Gastroesophageal sphincter (tissue), 4 donors: ENCODE measurements at places on chromosomes 1 and 21.

DNA sequence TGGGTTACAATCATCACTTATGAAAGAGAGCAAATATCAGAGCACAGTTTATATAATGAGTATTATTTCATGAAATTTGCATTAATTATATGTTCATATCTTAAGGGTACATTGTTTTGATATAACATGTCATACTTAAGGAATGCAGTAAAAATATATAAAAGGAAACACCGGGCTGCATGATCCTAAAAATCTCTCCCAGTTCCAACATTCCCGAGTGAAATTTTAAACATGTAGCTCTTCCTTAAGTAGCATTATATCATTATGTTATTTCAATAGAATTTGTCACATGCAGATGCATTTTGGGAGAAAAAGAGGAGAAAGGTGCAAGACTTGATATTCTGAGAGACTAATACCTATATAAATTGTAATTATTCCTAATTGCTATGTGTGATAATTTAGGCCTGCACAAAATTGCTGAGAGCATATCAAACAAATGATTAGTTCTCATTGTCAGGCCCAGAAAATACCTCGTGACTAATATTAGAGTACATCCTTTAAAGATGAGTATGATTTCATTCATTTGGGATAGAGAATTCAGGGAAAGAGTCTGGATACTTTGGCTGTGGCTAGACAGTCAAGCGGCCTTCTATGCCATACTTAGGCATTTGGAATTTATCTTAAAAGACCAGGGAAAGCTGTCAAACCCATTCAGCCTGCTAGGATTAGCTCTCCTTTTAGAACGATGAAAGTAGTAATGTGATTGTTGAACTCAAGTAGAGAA, 86.8 kb downstream of the ADGRL2 start:
- no peak for ATAC-seq

GRCh38 chr1:217137210-217137881, 414.1 kb upstream of the ESRRG start:
- ATAC-seq, result no peak

GRCh38 chr1:230084408-230085177, 17.6 kb downstream of the GALNT2 start:
- ATAC-seq, result peak; percentile 72

GRCh38 chr1:220828950-220829586, 42.4 kb downstream of the MTARC1 start:
- peak; percentile 20 for ATAC-seq

GRCh38 chr1:62175568-62176179, 19.0 kb upstream of the L1TD1 start:
- ATAC-seq, result no peak

DNA sequence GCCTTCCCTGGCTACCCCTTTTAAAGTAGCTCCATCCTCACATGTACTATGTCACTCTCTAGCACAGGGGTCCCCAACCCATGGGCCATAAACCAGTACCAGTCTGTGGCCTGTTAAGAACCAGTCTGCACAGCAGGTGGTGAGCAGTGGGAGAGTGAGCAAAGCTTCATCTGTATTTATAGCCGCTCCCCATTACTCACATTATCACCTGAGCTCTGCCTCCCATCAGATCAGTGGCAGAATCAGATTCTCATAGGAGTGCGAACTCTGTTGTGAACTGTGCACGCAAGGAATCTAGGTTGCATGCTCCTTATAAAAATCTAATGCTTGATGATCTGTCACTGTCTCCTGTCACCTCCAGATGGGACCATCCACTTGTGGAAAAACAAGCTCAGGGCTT, 116.6 kb upstream of the FOXD3 start:
- no peak for ATAC-seq

DNA sequence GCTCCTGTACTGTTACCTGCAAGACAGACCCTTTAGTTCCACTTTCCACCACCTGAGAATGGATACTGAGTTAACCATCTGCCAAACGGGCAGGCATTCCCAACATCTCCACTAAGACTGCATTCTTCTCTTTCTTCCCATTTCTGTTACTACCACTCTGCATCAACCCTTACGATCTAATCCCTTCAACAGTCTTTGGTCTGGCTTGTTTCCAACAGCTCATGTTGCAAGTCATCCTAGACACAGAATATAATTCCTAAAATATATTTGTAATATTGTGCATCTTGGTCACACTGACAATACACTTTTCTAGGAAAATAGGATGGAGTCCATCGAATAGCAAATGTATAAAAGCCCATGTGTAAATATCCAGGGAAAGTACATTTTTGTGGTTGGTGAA, 166.7 kb downstream of the SIPA1L2 start:
- no peak for ATAC-seq

GRCh38 chr1:11948822-11949458, 14.4 kb downstream of the PLOD1 start:
- ATAC-seq, result no peak

DNA sequence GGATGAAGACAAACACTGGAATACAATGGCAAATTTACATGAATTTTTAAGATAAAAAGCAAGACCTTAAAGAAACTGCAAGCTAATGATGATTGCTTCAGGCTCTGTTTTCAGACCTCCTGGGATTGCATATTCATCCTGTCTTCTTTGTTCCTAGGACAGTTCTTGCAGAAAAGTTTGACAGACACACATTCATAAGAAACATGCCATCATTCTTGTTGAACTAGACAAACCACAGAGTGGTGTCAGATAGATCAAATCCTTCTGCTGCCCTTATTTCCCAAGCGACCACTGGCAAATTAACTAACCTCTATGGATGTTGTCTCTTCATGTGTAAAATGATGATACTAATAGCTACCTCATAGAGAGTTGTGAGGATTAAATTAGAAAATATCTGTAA, 181.3 kb downstream of the KCTD3 start:
- ATAC-seq, result no peak

GRCh38 chr1:159861218-159861617, 1.2 kb downstream of the VSIG8 start:
- ATAC-seq, result no peak

DNA sequence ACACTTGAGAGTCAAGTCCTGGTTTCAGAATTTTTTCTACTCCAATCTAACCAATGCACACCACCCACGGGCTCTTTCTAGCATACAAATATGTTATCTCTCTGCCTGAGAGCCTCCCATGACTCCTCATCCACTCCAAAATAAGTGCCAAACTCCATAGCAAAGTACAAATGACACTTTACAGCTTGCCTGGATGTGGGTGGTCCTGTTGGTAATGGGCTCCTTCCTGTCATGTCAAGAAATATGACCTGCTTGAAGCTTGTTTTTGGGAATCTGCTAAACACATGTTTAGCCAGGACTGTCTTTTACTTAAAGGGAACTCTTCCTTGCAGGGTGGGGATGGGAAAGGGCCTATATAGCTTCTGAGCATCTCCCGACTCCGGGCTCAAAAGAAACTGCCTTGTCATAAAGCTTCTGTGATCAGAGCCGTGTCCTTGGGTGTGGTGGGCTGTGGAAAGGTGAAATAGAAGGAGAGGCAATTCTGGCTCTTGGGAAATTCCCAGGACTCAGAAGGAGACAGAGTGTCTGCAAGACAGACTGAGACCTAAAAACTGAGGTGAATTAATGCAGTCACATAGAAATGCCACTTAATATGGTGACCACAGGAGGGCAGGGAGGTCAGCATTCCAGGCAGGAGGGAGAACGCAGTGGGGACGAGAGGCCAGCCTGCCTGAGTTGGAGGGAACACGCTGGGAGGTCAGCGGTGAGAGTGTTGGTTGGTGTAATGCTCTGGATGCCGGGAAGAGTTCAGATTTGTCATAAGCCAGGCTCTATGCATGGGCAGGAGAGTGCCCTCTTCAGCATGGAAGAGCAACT, 6.1 kb upstream of the IGFN1 start:
- peak; percentile 79 for ATAC-seq

GRCh38 chr1:99673315-99673714, 27.4 kb downstream of the PALMD start:
- ATAC-seq, result no peak

DNA sequence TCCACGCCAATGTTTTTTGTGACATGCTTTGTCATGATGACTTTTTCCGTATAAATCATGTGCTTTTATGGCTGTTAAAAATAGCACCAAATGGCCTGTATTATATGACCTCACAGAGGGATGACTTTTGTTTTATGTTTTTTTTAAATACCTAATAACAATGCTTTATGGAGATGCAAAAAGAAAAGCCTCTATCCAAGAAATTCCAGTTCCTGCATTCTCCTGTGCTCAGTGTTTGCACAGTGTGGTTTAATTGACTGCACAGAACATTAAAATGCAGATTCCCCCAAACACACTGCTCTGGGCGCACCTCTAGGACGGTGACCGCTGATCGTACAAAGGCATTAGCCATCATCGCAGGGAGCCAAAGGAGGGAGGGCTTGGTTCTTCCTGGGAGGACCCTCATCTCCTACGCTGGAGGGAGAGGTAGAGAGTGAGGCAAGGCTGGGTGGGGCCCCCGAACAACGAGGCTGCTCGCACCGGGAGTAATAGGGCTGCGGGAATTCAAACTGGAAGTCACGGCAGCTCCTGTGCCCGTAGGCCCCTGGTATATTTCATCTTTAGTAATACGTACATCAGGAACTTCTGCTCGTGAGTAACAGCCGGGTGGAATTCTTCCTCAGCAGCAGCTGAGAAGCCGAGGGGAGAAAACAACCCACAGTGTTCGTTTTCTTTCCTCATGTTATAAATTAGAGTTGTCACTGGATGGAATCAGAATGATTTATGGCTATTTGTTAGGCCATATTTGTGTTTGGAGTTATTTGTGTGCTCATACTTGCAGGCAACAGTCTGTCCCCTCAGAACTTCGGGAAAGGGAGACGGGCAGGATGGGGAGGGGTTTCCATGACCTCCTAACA, 465.6 kb downstream of the CAMTA1 start:
- no peak for ATAC-seq

DNA sequence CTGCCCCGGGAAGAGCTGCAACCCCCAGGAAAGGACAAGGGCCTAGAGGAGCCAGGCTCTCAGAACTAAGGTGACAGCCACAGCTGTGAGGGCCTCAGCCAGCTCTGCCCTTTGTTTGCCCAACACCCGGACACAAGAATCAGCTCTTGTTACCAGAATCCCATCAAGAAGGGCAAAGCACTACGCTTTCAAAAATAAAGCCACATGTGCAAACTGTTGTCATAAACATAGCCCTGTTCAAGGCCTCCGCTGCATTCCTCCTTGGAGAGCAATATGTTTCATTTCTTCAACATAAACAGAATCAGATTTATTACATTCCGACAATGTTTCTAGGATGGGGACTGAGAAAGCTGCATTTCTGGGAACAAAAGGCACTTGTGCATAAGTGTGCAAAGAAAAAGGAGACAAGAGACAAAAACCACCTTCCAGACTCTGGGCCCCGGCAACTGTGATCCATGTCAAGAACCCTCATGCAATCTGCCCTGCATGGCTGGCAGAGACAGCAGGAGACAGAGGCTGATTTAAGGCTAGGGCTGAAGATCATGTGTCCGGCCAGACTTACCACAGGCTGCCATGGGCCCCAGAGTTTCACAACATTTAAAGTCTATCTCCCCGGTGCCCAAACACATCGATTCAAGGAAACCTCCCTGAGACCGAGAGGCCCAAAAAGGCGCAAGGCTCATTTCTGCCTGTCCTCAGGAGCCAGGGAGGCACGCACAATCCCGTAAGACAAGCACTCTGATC, 71.0 kb downstream of the SSBP3 start:
- peak; percentile 59 for ATAC-seq

GRCh38 chr1:228011721-228012311, 5.0 kb downstream of the WNT3A start:
- ATAC-seq, result no peak

DNA sequence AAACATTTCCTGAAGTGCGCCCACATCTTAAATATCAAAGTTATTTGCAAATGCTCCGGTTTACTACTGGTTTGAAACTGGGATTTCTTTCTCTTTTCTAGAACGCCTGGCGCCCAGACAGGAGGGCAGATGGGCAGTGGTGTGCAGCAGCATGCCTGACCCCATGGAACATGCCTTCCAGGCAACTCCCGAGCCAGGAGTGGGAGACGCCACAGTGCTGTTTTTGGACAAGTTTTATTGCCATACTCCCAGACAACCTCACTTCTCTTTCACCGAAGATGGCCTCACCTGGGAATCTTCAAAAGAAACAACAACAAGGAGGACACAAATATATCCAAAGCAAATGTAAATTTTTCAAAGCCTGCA, 21.5 kb downstream of the UBE2G2 start:
- ATAC-seq, result no peak

- no peak for ATAC-seq
These were observed 8.3 kb downstream of the DISP3 start for GRCh38 chr1:11487196-11487751.

DNA sequence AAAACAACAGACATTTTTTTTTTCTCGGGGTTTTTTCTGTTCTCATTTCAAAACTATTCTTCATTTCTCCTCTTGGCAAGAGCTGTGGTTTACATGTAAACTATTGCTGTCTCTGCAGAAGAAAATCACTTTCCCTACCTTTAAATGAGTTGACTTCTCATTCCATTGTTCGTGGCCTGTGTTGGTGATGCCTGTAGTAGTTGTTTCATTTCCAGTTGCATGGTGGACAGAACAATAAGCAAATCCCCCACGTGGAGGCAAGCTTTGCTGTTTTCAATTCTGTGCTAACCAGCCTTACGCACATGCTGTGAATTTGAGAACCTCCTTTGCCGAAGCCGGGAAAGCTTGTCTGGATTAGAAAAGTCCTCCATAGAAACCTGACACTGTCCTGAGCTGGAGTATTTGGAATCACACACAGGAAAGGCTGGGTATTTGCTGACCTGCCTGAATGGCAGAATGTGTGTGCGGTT, 26.2 kb upstream of the MAP3K7CL start:
- ATAC-seq, result no peak

DNA sequence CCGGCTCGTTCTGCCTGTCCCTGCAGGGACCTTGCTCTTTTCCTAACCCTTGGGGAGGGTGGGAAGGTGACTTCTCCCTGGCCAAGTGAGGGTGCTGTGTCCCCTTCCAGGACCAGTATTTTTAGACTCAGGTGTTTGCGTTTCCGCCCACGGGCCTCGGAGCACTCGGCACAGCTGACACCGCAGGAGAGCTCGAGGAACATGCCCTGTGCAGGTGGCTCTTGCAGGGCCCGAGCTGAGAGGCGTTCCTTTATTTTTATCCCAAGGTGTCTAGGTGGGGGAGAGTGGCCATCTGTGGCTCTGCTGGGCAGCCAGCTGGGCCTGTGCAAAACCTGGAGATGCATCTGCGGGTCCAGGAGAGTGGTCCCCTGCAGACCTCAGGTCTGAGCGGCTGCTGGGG, 16.0 kb downstream of the PLCH2 start:
- ATAC-seq, result no peak

GRCh38 chr1:150576794-150577556, 2.4 kb downstream of the MCL1 start:
- no peak for ATAC-seq

DNA sequence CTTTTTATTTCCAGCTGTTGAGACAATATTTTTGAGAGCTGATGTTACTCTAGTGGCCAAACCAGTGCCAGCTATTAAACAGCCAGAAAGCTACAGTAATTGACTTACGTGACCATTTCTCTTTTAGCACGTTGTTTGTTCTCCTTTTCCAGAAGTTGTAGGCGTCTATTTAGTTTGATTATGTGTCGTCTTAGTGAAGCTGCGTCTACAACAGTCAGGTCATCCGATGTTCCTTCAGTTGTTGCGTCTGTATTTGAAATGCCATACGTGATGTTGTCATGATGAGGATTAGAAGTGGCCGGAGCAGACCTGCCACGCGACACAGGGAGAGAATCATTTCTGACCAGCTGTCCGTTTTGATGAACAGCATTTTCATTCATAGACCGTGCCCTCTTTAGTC, 38.2 kb downstream of the TMEM51 start:
- no peak for ATAC-seq

- no peak for ATAC-seq
These were observed 106.6 kb downstream of the NPHP4 start for GRCh38 chr1:5885471-5886139.

GRCh38 chr1:193211539-193211938, 25.1 kb upstream of the B3GALT2 start:
- ATAC-seq, result no peak
